ENCODE measurements at places on chromosomes 4 and X.

DNA sequence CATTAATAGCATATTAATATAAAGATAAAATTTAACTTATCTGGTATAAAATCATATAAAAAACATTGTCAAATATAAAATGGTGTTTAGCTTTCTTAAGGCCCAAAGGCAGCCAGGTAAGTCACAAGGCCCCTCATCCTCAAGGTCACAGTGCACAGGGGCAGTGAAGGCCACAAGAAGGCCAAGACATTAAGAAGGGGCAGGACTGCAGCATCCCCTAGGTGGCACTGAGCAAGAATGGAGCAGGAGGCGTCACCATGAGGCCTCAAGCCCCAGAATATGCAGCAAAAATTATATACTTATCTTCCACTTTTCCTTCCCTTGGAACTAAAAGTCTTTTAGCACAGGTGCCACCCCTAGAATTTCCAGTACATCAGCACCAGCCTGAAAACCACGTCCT is 49.5 kb upstream of the MAGEA8 start:
- no peak for DNase-seq

DNA sequence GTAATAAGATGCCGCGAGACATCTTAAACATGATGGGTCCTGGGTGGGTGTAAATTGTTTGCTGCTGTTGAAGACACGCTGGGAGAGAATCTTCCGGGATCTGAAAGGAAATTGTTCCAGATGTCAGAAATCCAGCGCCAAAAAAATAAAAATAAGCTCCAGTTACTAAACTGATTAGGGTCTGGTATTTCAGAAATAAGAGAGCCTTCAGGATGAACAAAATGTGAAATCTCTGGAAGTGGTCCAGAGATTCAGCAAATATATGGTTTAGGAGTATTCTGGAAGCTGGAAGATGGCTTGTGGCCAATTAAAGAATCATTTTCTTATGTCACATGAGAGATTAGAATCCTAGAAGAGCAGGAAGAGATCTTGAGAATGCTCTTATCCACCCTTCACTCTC is 75.8 kb upstream of the NHS start:
- DNase-seq, result no peak

GRCh38 chr4:55604996-55605395 is 13.0 kb upstream of the PDCL2 start:
- DNase-seq, result no peak

DNA sequence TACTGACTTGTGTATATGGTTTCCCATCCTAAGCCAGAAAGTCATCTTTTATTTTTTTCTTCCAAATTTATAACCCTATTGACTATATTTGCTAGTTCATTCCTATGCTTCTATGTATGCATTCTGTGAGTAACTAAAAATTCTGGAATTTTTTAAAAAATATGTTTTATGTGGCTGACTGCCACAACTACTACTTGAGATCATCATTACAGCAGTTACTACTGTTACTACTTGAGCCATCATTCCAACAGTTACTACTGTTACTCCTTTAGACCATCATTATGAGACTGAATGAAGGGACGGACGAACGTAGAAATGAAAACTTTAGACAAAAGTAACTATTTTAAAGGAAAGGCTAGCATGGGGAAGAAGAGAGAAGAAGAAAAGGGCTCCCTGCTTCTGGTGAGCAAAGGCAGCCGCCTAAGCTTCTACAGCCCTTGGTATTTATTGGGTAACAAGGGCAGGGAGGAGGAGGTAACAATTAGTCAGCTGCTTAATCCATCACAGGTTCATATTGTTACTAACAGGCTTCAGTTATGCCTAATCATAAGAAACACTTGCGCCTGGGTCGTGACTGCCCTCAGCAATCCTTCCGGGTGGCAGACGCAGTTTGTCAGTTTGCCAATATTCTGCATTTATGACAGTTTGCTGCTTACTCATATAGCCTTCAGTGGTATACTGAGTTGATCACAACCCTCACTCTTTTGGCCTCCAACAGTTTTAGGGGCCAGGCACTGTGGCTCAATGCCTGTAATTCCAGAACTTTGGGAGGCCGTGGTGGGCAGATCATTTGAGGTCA is 80.4 kb downstream of the PDLIM5 start:
- no peak for DNase-seq

- no peak for DNase-seq
Observed at GRCh38 chr4:26407476-26407875, 82.8 kb downstream of the CCKAR start.

GRCh38 chrX:97909245-97909644 is 1025.5 kb downstream of the RPA4 start:
- no peak for DNase-seq

DNA sequence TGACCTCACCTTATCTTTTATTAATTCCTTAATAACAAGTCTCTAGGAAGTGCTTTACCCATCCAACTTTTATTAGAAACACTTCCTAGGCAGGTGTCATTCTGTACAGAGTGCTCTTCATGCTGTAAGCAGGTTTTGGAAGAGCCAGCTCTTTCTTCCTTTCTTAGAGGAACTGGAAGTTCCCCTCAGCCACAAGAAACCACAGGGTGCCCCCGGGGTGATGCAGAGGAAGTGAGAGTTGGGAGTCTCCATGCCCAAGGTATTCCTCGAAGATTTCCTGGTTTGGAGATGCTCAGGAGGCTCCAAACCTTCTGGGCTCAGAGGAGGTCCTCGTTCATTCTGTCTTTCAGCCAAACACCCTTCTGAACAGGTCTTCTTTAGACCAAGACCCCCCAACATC is 83.8 kb downstream of the EGF start:
- DNase-seq, result no peak

DNA sequence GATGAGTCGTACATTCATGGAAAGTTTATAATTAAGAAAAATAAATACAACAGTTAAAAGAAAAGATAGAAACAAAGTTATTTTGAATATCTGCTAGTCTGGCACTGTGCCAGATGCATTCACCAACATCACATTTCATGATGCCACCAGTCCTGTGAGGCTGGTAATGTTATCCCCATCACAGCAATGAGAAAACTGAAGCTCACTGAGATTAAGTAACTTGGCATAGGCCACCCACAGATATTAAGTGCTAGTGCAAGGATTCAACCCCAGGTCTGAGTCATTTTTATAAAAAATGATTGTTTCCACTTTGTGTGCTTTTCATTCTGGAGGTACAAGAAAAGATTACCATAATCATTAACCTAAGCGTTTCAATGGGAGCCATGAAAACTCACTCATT is 65.0 kb upstream of the IL15 start:
- peak; percentile 47 for DNase-seq

GRCh38 chr4:39587881-39588280 is 50.8 kb downstream of the SMIM14 start:
- DNase-seq, result peak; percentile 83
